ENCODE measurements at places on chromosomes 3 and 15.

DNA sequence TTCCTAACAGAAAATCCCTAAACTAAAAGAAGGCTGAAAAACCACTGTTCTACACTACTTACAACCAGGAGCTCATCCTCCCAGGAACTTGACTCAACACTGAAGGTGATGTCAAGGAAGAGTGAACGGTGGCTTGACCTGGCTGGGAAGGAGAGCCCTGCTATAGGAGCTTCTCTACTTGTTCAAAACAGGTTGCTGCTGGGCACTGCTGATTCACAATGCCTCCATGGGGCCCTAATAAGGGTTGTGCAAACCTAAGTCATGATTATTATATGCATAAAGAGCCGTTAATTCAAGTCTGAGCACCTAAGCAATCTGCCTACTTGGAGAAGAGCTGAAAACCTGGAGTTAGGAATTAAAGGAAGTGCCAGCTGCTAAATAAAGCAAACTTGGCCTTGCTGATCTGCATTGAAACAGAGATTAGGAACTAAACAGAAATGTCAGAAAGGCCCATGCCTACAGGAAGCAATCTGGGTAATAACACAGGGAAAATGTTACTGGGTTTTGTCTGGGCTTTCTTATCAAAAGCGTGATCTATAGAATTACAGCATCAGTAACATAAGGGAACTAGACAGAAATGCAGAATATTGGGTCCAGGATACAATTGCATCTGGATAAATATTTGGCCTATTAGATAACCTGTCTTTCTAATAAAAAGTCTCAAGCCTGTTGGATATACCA lies 243.2 kb downstream of the NEK10 start:
- no peak for DNase-seq

GRCh38 chr3:192831111-192831644 lies 86.5 kb downstream of the MB21D2 start:
- DNase-seq = no peak

GRCh38 chr3:145807990-145808389 lies 353.0 kb downstream of the PLOD2 start:
- DNase-seq = no peak

- no peak for DNase-seq
Measured at GRCh38 chr3:43902415-43902814, 211.7 kb downstream of the ABHD5 start.

DNA sequence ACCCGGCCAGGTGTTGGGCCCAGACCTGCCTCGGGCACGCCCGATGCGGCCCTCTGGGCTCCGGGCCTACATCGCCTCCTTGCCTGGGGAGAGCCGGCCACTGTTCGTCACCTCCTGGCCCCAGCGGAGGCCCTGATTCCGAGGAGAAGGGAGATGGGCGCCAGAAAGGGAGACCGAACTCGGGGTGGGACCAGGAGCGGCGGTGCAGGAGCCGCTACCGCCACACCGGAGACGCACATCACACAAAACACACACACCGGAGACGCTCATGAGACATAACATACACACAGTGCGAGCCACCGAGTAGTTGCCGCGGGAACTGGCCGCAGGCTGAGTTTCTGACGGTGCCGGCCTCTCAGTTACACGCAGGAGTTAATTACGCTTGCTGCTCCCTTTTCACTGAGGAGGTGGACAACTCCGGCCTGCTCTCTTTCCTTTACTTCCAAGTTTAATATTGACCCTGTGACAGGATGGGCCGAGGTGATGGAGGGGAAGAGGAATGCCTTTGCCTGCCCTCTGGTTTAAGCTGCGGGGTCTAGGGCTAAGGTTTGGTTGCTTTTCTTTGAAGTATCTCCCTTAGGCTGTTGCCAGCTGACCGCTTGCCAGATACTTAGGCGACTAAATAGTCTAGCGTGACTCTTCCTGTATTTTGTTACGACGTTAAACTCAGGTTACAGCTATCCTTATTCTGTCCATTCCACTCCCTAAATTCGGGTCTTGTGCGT lies 570 bp downstream of the PCNP start:
- DNase-seq = no peak

DNA sequence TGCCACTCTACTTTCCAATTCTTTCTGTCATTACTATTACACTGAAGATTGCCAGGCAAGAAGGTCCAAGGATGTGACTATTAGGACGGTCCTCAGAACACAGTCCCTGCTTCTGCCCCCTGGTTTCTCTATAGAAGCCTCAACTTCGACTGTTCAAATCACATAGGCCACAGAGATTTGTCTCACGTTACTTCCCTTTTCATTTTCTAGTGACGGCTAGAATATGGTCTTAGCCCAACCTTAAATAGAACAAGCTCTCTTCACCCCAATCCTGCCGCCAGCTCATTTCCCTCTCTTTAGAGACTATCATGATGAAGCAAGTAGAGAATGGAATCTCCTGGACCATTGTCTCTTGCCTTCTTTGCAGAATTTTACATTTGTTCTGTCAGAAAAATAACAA lies 84.9 kb downstream of the TIGIT start:
- DNase-seq = no peak

- no peak for DNase-seq
Measured at GRCh38 chr15:95857124-95857757, 473.3 kb upstream of the NR2F2 start.

GRCh38 chr3:155702745-155703591 lies 41.9 kb downstream of the PLCH1 start:
- no peak for DNase-seq

DNA sequence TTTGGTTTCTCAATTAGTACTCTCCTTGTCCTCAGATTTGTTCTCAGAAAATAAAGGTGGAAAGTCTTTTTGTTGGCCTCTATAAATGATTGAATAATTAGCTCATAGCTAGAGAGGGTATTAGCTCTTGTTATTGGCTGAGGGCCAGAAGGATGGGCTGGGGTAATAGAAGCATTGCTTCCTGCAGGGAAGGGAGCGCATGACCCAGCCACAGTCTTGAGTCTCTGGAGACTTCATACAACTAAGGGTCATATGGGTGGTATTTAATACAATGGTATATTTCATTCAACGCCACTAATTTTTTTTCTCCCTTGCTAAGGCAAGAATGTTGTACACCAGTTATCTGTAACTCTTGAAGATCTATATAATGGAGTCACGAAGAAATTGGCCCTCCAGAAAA lies 8.4 kb downstream of the DNAJA4 start:
- no peak for DNase-seq

GRCh38 chr3:192022412-192022811 lies 561.4 kb downstream of the PYDC2 start:
- DNase-seq = no peak

- no peak for DNase-seq
Measured at GRCh38 chr3:179020112-179020511, 51.5 kb downstream of the ZMAT3 start.

DNA sequence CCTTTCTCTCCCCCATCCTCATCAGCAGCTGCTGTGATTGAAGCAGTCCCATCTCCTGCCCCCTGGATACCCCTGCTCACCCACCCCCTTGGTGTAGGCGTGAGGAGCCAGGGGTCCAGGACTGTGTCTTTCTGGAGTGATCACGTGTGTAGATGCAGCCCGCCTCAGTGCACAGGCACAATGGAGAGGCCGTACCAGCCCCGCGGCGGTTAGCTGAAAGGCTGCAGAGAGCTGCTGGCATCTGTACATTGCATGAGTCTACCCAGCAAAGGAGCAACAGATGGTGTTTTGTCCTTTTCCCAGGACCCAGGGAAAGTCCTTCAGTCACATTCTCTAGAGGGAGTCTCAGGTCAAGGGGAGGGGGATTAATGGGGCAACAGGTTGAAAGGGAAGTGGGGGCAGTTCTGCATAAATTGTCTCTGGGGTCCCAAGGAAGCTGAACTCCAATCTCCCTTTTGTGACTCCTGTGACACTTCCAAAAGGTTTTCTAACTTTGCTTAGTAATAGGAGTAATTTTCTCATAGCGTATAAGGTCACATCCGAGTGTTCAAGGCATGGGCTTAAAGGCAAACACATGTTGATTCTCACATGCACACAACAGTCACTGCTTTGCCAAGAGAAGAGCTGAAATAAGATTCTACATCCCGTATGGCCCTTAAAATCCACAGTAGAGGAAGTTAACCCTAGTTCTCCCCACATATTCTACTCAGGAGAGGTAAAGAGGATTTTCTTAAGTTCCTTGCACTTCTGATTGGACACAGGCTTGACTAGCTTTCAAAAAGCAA lies 7.1 kb downstream of the CSPG5 start:
- DNase-seq = no peak

DNA sequence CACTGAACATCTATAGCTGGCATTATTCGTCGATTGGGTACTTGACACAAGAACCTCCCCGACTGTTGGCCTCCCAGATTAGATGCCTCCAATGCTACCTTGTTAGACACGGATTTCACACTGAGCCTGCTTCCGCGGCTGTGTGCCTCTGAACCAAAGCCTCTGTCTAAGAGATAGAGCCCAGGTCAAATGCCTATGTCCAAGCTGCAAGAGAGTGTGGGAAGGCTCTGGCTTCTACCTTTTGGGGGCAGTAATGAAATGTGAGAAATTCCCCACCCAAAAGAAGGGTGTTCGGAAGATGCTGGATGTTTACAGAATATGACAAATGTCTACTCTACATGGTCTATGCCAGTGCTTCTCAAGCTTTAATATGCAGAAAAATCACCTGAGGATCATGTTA lies 2.0 kb upstream of the RPUSD2 start:
- no peak for DNase-seq

- no peak for DNase-seq
Measured at GRCh38 chr3:45943207-45943846, at the start of gene CXCR6. CXCR6 (plus strand) TSS chr3:45943464; CDS start chr3:45946482, 3,018 bp downstream.

GRCh38 chr3:13245615-13245978 lies 172.4 kb upstream of the IQSEC1 start:
- no peak for DNase-seq

DNA sequence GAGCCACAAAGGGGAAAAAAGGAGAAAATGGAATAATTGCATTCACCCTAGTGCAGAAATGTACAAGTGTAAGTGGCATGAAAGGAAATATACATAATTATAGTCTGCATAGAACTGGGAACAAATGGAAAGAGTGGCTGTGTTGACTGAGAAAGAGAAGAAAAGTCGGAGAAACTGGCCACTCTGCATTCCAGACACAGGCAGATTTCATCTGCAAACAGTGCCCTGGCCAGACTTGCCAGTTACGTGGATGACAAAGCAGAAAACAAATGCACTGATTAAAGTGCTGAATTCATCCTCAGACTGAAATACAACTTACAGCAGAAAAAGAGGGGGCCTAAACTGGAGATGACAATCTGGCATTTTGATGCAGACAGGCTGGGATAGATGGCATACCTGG lies 129.8 kb downstream of the FGF12 start:
- DNase-seq = no peak

- DNase-seq = no peak
Measured at GRCh38 chr3:90062016-90062415, 954.6 kb downstream of the EPHA3 start.

DNA sequence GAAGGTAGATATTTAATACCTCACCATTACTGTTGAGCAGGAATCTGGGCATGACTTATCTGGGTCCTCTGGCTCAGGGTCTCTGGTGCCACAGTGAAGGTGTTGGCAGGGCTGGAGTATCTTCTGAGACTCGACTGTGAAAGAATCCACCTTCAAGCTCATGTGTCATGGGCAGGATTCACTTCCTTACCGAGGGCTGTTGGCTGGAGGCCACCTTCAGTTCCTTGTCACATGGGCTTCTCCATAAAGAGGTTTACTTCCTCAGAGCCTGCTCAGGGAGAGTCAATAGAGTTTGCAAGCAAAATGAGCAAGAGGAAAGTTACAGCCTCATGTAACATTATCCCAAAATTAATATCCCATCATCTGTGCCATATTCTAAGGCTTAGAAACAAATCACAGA lies 459.5 kb downstream of the NR2F2 start:
- DNase-seq = no peak

GRCh38 chr3:127808197-127808596 lies 14.1 kb downstream of the MGLL start:
- DNase-seq = no peak

GRCh38 chr15:74320352-74321247 lies 46.8 kb downstream of the CYP11A1 start:
- peak; percentile 47 for DNase-seq

DNA sequence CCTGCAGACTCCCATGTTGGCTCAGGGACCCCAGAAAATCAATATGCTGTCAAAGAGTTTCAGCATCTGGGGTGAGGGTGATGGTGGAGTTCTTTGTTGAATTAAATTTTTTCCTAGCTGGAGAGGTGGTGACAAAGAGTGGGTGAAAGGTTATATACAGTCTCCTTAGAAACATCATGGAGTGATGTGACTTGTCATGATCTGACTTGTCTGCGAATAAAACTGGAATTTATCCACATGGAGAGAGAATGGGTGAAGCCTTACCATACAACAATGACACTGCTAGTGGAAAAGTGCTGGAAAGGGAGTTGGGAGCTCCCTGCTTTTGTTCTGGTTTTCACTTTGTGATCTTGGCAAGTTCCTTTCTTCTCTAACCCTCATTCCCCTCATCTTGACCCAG lies 75.0 kb downstream of the ARNT2 start:
- no peak for DNase-seq

DNA sequence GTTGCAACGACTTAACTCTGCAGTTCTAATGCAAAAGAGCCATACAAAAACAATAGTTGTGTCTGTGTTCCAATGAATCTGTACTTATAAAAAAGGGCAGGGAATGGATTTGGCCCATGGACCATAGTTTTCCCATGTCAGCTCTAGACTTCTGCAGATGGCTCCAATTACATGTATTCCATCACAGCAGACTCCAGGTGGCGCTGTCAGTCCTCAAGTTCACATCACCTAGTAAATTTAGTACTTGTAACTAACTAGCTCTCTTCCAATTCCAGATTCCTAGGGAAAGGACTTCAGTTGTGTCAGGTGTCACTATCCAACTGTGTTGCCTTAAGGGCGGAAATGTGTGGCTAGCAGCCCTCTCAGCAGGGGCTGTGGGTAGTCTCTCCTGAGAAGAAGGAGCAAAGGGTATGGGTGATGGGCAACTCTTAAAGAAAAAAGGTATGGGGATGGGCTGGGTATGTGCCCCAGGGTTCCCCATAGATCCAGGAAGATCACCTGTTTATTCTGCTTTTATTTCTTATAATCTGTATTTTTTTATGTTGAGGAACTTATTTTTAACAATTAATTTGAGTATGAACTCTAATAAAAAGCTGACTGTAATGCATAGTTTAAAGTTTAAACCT lies 36.2 kb downstream of the BBS4 start:
- DNase-seq = peak; percentile 42

DNA sequence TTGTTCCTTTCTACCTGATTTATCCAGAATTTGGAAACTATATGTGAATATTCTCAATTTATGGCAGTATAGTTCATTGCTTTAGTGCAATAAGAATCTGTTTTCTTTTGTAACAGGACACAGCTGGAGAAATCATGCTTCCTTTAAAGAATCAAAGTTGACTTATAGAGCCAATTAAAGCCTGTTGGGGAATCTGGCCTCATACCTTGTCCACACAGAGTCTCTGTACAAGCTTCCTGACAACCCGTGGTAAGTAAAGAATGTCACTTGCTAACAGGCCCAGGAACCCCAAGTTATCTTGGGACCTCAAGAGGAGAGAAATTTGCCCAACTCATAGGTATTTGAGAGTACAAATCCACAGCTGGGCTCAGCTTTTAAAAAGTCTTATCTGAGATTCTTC lies 10.2 kb downstream of the ZNF445 start:
- no peak for DNase-seq

GRCh38 chr3:97901313-97902248 lies 70.7 kb downstream of the RIOX2 start:
- no peak for DNase-seq

Measured in omental fat pad (tissue), 4 donors.